ENCODE measurements at places on chromosomes 16 and 17. TPM values are rescaled to one million over a fixed set of nuclear protein-coding genes. Genes with fewer than 3 reads are reported as not detected.

GRCh38 chr17:82205720-82206508 lies 6.7 kb downstream of the CCDC57 start:
- no peak for DNase-seq

GRCh38 chr17:40319651-40320540 lies 10.9 kb downstream of the RARA start:
- DNase-seq = peak; percentile 90

- DNase-seq = no peak
These were observed 11.3 kb downstream of the KATNIP start for GRCh38 chr16:27561216-27561615.

GRCh38 chr17:77569846-77570564 lies 388.5 kb upstream of the TNRC6C start:
- DNase-seq = peak; percentile 71

HSPB9 gene
- total RNA-seq = not detected

DNA sequence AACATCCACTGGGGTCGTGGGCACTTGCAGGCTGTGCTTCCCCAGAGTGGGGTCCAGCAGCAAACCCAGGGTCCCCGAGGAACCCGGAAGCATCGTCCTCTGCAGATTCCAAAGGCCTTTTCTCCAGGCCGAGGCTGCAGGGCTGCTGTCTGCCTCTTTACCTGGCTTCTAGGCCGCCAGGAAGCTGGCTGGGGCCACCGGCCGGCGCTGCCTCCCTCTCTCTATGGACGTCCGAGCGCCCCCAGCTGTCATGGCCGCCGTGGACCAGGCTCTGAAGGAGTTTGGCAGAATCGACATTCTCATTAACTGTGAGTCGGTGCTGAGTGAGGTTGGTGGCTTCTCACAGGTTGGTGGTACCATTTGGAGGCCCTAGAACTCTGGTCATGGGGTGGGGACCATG lies 5.6 kb downstream of the DECR2 start:
- DNase-seq = no peak

KCNH6 gene
- total RNA-seq = not detected

DNA sequence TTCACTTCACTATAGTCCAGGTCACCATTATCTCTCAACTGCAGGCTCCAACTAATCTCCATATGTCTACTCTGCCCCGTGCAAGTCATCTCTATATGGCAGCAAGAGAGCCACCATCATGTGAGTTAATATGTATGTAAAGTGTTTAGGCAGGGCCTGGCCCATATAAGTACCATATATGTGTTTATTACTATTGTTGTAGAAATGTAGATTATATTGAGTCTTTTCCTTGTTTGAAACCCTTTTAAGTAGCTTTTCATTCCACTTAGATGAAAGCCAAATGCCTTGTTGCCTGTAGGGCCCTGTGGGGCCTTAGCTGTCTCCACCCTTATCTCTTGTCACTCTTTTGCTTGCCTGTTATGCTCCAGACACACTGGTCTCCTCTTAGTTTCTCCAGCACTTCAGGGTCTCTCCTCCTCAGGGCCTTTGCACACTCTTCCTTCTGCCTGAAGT lies 164.0 kb downstream of the PHKB start:
- no peak for DNase-seq

CDK3 gene
- 7.1 TPM for total RNA-seq

DNA sequence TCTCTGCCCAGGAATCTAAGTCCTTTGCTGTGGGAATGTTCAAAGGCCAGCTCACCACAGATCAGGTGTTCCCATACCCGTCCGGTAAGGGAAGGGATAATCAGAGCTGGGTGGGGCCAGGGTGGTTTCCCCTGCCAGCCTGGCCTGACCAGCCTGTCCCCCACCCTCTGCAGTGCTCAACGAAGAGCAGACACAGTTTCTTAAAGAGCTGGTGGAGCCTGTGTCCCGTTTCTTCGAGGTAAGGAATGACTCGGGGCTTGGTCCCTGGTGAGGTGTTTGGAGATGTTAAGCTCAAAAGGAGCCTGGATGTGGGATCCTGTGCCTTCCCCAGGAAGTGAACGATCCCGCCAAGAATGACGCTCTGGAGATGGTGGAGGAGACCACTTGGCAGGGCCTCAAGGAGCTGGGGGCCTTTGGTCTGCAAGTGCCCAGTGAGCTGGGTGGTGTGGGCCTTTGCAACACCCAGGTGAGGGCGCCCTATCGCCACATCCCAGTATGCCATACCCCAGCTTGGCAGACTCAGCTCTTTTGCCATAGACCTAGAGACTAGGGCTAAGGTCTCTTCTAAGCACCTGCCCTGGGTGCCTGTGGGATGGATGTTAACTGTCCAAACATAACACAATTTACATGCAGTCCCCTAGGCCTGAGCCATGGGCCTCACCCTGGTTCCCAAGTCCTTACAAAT lies 997 bp downstream of the ACADVL start:
- no peak for DNase-seq

FBXW10B gene
- total RNA-seq = 1.1 TPM

Data from chondrocyte (in vitro differentiated cells).